ENCODE measurements at places on chromosomes 6 and 20. TPM values are rescaled to one million over a fixed set of nuclear protein-coding genes. Genes with fewer than 3 reads are reported as not detected.

GRCh38 chr20:667351-668034, 8.1 kb downstream of the SCRT2 start:
- H3K4me1 ChIP-seq = no peaks in the 10 kb centered on the region
- peak; percentile 48 for DNase-seq
- peaks cover 8% of the 10 kb centered on the region for H3K27me3 ChIP-seq
- H3K27ac ChIP-seq = no peak overlapping the region

The MED23 gene
- 56.4 TPM for total RNA-seq

GRCh38 chr20:41268402-41268801, 49.1 kb downstream of the ZHX3 start:
- H3K4me1 ChIP-seq = no peaks in the 10 kb centered on the region
- no peak overlapping the region for H3K4me3 ChIP-seq
- no peaks in the 10 kb centered on the region for H3K27me3 ChIP-seq
- H3K36me3 ChIP-seq = no peaks in the 10 kb centered on the region
- no peak for DNase-seq

The DEFB124 gene
- not detected for total RNA-seq

The CRIP3 gene
- total RNA-seq = 1.9 TPM

DNA sequence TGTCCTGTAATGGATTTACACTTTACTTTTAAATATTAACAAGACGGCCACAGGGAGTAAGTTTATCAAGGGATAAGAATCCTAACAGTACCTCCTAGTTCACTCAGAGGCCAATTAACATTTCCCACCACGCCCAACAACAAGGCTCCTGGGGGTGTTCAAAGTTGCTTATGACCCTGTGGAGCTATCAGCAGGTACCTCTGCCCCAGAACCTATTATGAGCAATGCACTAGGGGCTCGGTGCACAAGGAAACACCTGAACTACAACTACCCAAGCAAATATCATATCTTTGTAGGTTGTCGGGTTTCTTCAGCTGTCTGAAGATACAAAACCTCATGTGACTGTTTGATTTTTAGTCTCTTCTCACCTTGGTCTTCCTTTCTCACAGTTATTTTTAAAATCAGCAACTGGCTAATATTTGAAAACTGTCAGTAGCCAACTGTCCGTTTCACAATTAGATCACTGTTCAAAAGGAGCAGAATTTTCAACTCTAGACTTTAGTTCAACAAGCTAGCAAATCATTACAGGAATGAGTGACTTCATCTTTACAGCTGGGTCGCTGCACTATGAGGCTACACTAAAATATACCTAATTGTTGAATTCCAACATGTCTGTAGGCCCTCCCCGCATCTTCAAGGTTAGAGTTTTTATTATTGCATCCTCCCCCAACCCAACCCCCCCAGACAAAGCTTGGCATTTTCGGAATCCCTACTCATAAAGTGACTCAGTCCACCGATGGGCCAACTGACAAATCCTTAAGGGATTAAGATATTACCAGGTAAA, 38.1 kb downstream of the B4GALT5 start:
- H3K27me3 ChIP-seq = no peaks in the 10 kb centered on the region
- no peak overlapping the region for H3K4me3 ChIP-seq

Measured in CD4-positive, alpha-beta memory T cell (primary cell).